ENCODE measurements at places on chromosomes 2 and 18.

- DNase-seq: no peak
These were observed 81.9 kb upstream of the TMEM178A start for GRCh38 chr2:39583781-39584180.

GRCh38 chr18:57895182-57895581 is 92.1 kb upstream of the ATP8B1 start:
- DNase-seq: no peak

GRCh38 chr2:49286726-49287125 is 132.4 kb upstream of the FSHR start:
- no peak for DNase-seq

- DNase-seq: no peak
These were observed 440.4 kb upstream of the NRXN1 start for GRCh38 chr2:51472300-51472699.

GRCh38 chr2:68435615-68436014 is 31.5 kb downstream of the FBXO48 start:
- DNase-seq: no peak

- DNase-seq: no peak
These were observed 161.0 kb downstream of the ANKRD44 start for GRCh38 chr2:197149546-197149945.

DNA sequence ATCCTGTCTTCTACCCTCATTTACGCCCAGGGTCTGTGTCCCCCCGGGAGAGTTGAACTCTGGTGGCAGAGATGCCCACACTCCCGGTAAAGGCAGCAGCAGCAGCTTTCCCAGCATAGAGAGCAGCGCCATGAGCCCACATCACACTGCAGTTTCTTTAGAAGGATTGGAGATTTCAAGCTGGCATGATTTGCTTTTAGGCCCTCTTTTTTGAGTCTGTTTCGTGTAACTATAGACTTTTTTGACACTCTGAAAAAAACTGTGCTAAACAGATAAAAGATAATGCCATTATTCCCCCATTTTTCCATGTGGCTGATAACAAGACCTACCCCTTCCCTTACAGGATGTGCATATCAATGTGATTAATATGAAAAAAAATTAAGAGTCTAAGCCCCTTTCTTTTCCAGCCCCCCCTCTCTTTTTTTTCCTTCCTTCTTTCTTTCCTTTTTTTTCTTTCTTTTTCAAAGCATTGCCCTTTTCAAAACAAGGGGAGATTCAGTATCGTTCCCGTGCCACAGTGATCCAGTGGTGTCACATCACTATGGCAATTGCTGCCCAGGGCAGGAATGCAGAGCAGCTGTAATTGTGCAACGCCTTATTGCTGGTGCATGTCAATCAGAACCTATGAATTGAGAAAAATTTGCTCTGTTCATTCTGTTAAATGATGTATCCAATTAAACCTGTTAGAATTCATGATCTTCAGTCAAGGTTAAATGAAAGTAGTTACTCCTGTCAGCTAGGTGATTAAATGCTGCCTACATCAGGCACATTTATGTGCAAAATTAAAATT is 104.5 kb downstream of the CDCA7 start:
- DNase-seq: no peak

- DNase-seq: no peak
These were observed 1993.1 kb upstream of the CELF4 start for GRCh38 chr18:39558658-39559057.

- no peak for DNase-seq
These were observed 174.3 kb downstream of the ERBB4 start for GRCh38 chr2:212364112-212364985.

DNA sequence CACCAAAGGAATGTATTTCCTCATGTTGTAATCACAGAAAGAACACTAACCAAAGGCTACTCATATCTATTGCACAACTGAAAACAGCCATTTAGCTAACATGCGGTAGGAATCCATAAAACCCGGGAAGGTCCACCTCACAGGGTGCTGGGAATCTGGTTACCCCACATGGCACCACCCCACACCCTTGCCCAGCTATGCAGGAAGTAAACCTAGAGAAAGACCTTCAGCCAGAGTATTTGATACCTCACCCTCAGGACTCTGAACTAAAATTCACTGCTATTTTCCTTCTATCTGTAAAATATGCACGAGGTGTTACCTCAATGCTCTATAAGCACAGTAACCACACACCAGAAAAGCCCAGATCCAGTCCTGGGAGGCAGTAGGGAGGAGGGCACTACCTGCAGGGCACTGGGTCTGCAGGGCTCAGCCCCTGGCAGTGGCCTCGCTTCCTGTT is 45.8 kb downstream of the PTPN2 start:
- DNase-seq: peak; percentile 21

- DNase-seq: peak; percentile 32
These were observed 141.6 kb upstream of the TTC39C start for GRCh38 chr18:23872701-23873550.

GRCh38 chr2:198702796-198703195 is 754.9 kb downstream of the SATB2 start:
- DNase-seq: no peak

DNA sequence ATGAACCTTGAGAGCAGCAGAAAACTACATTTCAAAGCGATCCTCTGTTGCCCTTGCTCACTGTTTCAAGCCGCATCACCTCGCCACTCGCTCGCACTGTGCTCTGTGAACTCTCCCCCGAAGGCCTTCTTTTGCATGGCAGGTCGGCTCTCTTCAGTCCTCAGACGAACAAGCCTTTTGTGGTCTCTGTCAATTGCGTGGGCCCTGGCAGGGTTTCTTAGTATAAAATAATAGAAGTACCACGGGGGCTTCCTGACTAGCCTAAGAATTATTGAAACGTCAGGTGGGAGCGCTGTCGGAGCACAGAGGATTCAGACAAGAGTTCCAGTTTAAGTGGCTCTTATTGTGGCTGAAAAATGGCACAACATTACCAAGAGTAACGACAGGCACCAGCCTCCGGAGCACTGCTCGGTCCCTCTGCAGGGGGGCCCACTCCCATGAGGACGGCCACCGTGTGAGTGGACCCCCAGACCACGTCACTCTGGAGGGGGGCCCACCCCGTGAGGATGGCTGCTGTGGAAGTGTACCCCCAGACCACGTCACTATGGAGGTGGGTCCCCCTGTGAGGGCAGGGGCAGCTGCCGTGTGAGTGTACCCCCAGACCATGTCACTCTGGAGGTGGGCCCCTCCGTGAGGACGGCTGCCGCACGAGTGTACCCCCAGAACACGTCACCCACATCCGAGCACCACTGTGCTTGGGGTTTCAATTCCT is 237.7 kb downstream of the HDAC4 start:
- DNase-seq: peak; percentile 16

- DNase-seq: no peak
These were observed 217.8 kb upstream of the REV1 start for GRCh38 chr2:99707592-99707991.

- no peak for DNase-seq
These were observed 170.2 kb downstream of the THADA start for GRCh38 chr2:43425659-43426058.

GRCh38 chr2:88874063-88874657 is 182.7 kb downstream of the RPIA start:
- DNase-seq: peak; percentile 64

GRCh38 chr2:189273734-189274133 is 94.2 kb upstream of the COL5A2 start:
- DNase-seq: no peak

DNA sequence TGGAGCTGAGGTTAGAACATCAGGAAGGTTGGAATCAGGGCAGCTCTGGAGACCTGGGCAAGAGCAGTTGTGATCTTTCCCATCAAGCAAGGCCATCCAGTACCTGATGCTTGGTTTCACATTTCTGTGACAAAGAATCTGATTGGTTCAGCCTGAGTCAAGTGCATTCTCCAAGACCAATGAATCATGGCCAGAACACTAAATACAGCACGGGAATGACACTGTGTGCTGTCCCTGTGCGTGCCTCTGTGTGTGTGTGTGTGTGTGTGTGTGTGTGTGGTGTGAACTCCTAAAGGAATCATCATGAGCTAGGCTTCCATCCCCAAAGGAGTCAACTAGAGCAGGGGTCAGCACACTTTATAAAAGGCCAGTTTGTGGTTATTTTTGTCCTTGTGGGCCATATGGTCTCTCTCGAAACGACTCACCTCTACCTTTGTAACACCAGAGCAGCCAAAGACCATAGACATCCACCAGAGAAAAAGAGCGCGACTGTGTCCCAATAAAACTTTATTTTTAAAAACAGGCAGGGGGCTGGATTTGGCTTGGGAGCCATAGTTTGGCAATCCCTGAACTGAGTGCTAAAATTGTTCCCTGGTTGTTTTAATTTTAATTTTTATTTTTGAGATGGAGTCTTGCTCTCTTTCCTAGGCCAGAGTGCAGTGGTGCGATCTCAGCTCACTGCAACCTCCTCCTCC is 99.7 kb downstream of the INHBB start:
- no peak for DNase-seq

DNA sequence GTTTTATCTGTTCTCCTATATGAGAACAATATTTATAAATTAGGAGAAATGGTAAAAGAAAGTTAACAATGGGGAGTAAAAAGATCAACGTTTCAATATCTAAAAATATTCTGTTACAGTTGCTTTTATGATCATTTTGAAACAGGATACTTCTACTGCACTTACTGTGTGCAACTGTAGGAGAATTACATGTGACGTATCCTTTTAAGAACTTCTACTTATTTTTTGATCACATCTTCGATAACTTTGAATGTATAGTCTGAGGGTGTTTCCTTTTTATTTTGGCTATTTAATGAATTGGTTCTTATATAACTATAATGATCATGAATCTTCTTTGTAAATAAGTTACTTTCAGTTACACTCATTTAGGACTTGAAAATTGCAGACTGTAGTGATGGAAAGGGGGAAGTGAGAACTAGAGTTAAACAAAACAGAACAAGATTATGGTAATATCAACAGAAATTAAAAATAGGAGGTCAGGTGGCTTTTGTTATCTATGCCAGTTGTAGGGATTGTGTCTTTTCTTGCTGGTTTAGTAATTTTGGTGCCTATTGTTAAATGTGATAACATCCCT is 109.9 kb downstream of the MSTN start:
- DNase-seq: no peak

GRCh38 chr18:23155537-23155936 is 20.3 kb downstream of the CABLES1 start:
- DNase-seq: no peak

GRCh38 chr2:46781468-46782189 is 134.0 kb downstream of the MCFD2 start:
- no peak for DNase-seq

DNA sequence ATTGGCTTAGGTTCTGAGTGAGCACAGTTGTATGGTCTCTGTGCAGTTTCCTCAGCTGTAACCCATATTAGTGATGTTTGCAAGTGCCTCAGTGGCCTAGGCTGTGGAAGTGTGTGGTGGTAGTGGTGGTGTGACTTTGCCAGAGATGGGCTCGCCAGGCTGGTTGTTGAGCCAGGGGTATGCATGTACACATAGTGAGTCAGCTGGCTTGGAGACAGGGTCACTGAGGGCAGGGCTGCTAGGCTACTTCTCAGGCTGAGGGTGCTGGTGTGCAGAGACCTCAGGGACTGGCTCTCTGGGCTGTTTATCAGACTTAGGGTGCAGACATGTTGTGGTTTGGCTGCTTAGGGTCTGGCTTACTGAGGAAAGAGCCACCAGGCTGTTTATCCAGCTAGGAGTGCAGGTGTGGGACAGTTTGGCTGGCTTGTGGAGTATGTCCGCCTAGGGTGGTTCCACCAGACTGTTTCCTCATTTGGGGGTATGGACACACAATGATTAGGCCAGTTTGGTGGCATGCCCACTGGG is 15.0 kb downstream of the APLF start:
- DNase-seq: no peak

GRCh38 chr2:217731805-217732204 is 271.0 kb downstream of the TNS1 start:
- DNase-seq: no peak

Data from activated naive CD4-positive, alpha-beta T cell treated with anti-CD3 and anti-CD28 coated beads, Interleukin-2, amount 10 ng/mL, durations not matched to agents 7 days and 5 days (primary cell).